T-cell (primary cell): ENCODE measurements at places on chromosomes 7 and 10.
A peak's percentile ranks its signal among the peaks of the same experiment; 100 is the strongest.

DNA sequence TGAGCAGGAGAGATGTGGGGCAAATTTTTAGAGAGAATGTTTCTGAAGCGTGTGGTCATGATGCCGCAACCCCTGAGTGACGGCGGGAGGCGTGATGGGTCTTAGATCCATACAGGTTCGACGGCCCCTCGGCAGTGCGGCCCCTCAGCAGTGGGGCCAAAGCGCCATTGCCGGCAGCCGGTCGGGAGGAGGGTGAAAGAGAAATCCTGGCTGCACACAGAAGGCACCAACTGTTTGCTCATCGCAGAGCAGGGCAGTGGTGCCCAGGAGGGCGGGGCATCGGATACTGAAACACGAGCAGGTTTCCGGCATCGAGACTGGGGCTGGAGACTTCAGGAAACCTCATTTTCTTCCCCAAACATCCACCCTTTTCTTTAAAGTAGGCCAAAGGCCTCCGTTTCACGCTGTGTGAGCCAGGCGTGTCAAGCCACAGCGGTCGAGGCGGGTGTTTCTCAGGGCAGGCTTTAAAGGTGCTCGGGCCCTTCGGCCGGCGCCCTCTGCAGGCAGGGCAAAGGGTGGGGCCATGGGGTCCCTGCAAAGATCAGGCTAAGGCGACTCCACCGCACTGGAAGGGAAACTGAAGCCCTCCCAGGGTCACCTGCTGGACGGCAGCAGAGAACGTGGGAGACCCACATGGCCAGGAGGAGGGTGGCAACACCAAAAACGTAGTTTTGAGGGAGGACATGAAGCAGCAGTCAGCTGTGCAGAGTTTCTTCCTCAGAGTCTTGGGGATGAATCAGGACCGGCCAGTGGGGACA, 42.0 kb upstream of the PPP2R2D start:
- DNase-seq = no peak

DNA sequence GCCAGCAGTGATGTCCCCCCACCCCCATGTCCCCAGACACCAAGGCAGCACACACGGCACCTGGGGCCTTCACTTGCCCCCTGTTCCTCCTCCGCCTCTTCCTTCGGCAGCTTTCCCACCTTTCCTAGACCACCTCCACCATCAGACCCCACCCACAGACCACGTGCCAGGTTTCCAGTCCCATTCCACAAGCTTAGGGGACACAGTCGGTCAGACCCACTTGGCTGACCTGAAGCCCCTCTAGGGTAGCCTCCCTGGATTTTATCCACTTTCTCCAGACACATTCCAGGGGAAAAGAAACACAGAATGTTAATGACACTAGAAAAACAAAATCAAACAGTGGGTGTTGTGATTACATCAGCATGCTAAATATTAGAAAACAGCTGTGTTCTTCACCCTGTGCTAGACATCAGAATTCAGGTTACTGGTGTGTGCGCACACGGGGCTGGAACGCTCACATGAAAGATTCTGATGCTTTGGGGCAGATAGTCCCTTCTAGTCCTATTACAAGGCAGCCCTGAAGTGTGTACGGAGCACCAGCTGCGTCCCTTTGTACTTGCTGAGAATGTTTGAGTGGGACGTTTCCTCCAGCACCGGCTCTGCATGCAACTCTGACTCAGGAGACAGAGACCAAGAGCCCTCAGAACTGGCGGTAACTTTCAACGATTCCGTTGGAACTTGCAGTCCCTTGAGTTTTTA, 75.5 kb upstream of the PPP2R2D start:
- no peak for DNase-seq

DNA sequence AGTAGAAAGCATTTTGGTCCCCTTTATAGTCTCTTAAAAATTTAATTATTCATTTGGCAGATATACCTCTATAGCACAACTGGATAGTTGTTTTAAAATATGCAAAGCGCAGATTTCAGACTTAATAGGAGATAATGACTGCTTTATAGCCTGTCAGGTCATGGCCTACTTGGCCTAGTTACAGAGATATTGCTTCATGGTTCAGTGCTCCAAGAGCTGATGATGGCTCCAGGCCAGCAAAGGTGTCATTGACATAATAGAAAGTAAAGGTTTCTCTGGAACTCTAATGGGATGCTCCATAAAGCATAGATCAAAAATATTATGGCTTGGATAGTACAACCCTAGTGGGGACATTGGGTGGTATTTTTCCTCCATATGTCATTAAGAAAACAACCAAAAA, 285.7 kb downstream of the NXPH1 start:
- no peak for DNase-seq

GRCh38 chr10:125606414-125607010, 76.5 kb downstream of the TEX36 start:
- no peak for DNase-seq

DNA sequence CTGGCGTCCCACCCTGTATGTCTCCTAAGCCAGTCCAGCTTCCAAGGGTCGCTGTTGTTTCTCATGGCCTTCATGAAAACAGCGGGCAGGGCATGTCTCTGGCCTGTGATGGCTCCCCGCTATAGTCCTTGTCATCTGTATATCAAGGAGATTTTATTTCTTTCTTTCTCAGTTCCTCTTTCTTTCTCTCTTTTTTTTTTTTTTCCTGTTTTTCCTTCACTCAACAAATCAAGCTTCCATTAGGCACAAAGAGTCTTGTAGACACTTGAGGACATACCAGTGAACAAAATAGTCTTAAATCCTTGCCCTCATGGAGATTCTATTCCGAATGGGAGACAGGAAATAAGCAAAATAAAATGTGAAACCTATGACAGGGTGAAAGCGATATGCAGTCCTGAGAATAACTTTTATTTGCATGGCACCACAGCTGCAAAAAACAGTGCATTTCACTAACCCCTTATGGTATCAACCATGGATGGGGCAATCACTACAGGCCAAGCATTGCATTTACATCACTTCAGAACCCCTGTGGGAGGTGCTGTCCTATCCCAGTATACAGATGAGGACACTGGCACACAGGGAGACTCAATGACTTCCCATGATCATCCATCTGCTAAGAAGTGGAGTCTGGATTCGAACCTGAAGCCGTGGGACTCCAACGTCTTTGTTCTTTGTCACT, 50.7 kb downstream of the SYPL1 start:
- DNase-seq = no peak

DNA sequence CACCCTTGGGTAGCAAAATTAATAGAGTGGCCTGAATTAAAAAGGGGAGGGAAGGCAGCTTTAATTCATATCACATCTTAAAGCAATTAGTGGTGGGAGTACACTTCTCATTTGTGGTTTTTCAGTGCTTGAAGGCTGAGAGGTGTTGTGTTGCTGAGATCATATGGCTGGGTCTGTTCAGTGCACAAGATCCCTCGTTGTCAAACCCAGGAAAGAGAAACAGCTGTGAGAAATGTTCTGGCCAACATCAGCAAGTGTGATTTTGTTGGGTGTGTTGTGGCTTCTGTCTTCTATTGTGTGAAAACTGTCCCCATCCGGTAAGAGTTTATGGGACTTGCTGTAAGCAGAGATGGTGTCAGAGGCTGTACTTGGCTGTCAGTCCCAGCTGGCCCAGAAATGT, 197.9 kb upstream of the BMPER start:
- DNase-seq = no peak

DNA sequence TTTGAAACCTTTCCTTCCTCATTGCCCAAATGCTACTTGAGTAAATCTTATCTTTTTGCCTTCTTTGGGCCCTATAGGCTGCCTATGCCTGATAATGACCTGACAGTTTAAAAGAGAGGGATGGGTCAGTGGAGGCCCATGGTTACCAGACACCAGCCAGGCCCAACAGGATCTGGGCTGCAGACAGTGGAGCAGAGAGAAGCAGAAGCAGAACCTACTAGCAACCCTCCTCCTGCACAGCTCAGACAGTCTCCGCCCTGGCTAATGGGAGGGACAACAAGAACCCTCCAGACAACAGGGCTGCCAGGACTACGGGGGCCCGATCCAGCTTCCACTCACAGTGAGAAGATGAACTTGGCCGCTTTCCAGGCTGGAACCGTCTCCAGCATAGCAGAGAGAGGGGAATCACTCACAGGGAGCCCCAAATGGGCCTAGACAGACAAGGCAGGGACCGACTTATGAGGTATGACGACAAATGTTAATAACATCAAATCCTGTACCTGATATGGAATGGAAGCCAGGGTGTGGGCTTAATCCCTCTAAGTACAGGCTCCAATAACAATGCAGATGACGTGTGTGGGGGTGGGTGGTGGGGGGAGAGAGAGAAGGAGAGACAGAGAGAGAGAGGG, 31.7 kb upstream of the DGKI start:
- no peak for DNase-seq

DNA sequence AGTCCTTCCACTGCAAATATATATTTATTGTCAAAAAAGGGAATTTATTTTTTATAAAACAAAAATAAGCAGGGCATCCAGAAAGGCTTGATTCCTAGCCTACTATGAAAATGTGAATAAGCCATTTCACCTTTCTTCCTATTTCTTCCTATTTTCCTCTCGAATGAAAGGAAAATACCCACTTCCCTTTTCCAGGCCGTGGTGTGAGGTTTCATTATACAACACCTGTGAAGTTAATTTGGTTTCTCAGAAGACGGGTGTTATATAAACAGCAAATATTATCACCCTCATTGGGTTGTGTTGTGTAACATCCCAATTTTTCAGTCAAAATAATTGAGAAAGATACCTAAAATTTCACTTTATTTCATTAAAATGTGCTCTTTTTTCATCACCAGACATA, 214.3 kb downstream of the DGKB start:
- DNase-seq = no peak

DNA sequence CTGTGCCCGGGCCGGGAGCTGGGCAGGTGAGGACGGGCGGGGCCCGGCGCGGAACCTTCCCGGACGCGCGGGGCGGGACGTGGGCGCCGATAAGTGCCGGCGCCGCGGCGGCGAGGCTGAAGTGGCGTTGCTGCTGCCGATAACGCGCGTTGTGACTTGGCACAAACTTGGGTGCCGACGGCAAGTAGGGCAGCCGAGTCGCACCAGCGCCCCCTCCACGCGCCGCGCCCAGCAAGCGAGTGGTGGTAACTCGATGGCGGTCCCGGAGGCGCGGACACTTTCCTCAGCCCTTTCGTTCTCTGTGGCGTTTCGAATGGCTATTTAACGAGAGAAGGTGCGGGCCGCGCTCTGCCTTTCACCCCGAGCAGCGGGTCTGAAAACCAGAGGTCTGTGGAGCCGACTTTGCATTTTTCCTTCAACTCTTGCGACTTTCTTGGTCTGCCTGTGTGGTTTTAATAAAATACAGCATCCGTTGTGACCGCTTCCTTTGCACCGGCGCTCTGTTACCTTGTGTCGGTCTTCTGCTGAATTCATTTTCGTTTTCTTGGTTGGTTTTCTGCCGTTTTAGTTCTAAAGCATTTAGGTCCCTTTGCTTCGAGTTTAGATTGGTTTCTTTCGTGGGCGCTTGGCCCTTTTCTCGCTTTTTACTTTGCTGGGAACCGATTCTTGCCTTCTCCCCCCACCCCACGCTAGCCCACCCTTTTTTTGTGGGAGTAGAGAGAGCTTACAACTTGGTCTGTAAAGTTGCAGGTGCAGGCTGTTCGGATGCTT, 701 bp downstream of the STK17A start:
- DNase-seq = peak; percentile 78

DNA sequence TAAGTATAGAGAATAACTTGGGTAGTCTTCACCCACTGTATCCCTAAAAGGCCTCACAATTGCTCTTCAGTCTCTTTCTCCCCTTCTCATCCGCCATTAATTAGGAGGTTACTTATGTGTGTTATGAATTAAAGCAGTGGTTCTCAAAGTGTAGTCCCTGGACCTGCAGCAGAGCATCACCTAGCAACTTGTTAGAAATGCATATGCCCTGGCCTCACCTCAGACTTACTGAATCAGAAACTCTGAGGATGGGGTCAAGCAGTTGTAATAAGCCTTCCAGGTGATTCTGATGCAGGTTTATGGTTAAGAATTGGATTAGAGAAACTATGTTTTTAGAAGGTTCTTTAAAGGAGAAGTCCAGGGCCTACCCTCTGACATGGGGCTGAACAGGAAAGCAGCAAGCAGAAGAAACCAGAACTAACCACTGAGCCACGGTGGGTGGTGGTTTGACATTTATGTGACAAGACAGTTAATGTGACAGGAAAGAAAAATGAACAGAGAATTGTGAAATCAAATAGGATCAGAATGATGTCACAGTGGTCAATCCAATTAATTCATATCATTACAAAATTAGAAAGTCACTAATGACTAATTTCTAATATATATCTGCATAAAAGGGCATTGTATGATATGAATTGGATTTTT, 37.6 kb downstream of the ENTPD1 start:
- DNase-seq = no peak

DNA sequence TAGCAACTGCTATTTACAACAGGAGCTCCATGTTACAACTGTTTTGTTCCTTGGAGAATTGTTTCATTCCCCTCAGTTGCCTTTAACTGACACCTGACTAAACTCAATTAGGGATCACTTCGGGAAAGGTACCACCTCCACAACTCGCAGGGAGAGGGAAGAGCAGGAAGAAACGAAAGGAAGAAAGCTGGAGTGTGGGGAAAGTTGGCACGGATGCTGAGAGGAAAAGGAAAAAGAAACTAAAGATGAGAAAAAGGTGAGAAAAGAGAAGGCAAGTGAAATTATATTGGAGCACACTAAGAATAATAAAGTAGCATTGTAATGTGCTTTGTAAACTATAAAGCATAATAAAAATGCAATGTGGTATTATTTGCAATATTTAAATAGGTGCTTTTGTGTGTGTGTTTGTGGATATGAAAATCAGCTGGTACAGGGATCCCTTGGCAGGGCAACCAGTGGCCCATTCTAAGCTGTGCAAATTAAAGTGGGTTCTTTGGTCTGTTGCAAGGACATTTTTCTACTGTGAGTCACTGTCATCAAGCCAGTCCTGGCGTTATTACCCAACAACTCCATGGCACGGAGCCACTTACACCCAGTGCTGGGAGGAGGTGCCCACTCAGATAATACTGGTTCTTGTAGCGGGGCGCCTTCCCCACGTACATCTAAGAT, 45.9 kb downstream of the HIPK2 start:
- DNase-seq = peak; percentile 22

- no peak for DNase-seq
Measured at GRCh38 chr10:77518241-77518909, 119.2 kb downstream of the KCNMA1 start.
